ENCODE measurements at places on chromosomes 12 and 14.

DNA sequence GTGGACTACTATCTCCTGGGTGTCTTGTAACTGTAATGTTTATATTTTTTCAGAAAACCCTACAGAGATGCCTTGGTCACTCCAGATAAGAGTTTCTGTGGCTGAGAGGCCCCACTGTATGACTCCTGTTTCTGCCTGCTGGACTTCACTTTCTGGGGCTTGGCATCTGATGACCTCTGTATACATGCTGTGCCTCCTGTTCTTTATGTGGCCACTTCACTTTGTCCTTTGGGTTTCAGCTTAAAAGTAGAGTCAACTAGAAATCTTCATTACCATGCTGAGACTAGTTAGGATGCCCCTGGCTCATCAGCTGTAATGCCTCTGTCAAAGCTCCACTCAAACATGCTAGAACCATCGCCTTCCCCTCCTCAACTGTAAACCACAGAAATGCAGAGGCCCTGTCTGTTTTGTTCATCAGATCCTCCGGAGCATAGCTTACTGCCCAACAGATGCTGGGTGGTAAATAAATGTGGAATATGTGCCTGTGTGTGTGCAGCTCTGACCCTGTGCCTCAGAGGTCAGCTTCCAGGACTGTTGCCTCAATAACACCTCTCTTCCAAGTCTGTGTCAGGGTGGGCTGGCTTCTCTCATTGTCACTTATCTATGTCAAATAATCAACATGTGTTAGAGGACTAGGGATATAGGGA, 25.5 kb downstream of the ZNF664 start:
- no peak for DNase-seq

DNA sequence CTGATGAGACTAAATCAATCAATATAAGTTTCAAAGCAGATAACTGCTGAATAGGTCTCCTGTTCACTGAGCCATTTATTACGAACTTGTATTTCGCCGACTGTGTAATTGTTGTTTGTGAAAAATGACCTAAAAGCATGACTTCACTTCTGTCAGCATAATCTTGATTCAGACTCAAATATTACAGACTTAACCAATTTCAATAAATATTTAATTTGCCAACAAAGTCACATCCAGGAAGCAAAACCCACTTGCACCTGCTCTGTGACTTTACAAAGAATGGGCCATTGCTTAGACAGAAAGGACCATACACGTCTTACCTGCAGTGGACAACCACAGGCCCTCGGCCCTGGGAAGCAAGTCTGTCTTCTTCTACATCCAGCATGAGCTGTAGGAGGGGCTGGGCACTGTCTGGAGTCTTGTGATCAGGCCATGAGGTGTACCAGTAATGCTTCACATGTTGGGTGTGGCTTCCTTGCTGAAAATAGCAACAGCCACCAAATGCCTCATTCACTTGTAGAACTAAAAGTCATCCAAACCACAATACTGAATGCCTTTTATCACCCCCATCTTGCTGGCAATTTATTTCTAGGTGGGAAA, 23.5 kb upstream of the PTPRB start:
- no peak for DNase-seq

- DNase-seq = no peak
Observed at GRCh38 chr12:63353559-63353958, 202.6 kb upstream of the AVPR1A start.

DNA sequence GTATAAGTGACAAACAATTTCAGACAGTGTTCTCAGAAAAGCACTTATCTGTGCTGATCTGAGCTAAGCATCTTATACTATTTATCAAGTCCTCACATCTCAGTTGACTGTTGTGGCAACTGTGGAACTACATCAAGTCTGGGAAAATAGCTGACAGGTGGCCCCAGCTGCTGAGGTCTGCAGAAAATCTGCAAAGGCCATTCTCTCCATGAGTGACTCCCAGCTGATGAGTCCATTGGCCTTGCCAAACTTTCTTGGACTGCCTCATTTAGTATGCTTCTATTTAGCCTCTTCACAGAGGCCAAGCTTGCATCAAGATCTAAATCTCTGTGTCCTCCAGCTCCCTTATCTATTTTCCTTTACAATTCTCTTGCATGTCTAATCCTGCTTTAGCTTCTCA, 174.5 kb upstream of the RBM19 start:
- DNase-seq = no peak

DNA sequence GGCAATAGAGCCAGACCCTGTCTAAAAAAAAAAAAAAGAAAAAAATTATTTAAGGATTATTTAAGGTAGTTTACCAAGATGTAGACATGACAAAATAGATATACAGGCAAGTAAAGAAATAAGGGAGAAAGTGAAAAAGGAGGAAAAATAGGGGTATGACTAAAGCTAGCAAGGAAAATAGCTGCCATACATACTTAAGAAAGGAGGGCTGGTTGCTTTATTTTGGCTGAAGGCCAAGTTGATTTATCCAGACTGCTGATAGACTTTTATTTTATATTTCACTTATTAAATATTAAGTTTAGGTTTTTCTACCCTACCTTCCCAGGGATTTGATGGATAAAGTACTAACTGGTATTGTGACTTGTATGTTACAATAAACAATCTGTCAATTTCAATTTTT, 8.3 kb upstream of the AEBP2 start:
- DNase-seq = no peak

- no peak for DNase-seq
Observed at GRCh38 chr12:70448371-70448770, 82.3 kb downstream of the KCNMB4 start.

- DNase-seq = peak; percentile 14
Observed at GRCh38 chr14:88933191-88933590, 108.7 kb downstream of the TTC8 start.

DNA sequence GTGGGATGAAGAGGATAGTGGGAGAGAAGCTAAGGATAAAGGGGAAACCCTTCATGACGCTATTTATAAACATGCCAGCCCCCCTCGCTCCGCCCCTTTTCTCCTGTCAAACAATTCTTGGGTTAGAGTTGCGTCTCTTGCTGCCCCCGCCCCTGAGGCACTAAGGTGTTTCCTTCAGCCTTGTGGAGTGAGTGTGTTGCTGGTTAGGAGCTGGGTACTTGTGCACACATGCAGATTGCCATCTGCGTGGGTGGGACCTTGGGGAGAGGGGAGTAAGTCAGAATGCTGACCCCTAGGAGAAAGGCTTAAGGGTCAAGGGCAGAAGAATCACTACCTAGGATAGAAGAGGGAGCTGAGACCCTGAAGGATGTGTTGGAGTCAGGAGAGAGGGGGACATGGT, 5.4 kb downstream of the FOXJ2 start:
- no peak for DNase-seq

DNA sequence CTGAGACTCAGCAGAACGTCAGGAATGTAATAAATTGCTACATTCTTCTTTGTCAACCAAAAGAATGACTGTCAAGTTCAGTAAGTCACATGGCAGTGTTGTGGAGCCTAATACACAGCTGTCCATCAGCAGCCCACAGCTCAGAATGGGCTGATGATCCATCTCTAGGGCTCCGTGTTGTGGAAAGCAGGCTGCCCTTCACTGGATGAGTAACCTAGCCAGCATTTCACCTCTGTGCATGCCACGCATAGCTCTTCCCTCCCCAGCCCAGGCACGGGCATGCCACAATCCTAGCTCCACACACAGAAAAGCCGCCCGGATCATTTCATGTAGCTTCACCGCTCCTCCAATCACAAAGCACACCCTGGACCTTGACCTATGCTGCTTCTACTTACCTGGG, 878.0 kb upstream of the TMEM132C start:
- DNase-seq = no peak

GRCh38 chr12:101173197-101173749, 36.8 kb downstream of the SLC5A8 start:
- DNase-seq = no peak

- no peak for DNase-seq
Observed at GRCh38 chr14:100092832-100093231, 27.6 kb downstream of the EVL start.

DNA sequence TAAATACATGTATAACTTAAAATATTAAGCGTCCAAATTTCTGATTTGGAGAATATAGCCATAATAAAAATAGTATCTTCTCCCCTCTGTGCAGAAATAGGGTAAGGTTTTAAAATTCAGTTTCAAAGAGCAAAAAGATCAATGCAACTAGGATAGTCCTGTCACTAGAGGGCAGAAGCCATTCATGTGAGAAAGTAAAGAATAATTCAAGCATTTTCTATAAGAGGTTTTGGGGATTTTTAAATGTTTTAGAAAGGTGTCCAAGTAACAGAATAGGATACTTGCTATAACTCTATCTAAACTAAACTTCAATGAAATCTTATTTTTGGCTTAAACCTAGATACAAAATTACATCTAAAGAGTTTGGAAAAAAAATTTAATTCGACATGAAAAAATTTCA, 50.3 kb downstream of the ADAMTS20 start:
- DNase-seq = no peak

DNA sequence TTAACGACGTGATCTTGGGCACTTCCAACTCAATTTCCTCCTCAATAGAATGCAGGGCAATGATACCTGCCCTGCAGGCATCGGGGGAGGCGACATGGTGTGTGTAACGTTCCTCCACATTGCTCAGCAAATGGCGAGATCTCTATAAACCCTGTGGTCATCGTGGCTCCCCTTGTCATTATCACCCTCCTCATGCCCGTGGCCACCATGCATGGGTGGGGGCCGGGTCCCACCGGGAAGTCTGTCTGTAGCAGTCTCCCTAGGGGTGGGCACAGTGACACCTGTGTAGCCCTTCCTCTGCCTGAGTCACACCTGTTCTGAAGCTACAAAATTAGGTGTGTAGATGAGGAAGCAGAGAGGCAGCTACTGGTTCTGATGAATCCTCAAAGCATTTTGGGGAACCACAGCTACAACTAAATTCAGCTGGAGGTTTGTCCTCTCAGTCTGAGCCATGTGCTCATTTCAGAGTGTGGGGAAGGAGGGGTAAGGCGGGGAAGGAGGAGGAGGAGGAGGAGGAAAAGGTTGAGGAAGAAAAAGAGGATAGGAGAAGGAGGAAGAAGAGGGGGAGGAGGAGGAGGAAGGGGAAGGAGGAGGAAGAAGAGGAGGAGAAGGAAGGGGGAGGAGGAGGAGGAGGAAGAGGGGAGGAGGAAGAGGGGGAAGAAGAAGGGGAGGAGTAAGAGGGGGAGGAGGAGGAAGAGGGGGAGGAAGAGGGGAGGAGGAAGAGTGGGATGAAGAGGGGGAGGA, 11.0 kb upstream of the CACNA2D4 start:
- DNase-seq = no peak

GRCh38 chr14:96754845-96755184, 42.4 kb upstream of the VRK1 start:
- DNase-seq = peak; percentile 69

GRCh38 chr14:36319899-36320199, 588 bp downstream of the MBIP start:
- DNase-seq = no peak

DNA sequence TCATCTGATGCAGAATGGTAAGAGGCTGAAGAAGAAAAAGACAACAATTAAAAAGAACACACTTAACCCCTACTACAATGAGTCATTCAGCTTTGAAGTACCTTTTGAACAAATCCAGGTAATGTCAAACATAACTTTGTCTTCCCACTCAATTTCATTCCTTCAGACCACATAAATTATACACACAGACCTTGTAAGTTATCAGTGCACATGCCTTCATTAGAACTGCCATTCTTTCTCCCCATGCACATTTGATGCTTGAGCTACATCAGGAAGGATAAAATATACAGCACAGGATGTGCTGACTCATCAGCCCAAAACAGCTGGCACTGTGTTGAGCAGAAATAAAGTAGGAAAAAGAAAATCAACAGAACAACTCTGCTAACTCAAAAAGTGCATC, 246.7 kb downstream of the PAWR start:
- DNase-seq = no peak

Data from NCI-H1092 (cell line).